ENCODE measurements at places on chromosomes 5 and 9. TPM values are rescaled to one million over a fixed set of nuclear protein-coding genes. Genes with fewer than 3 reads are reported as not detected.

The RAD23B gene
- 104 TPM for total RNA-seq

The CCL19 gene
- not detected for total RNA-seq

The SIT1 gene
- total RNA-seq, result 220 TPM

The C5orf34 gene
- total RNA-seq, result 10.3 TPM

The TMOD1 gene
- total RNA-seq, result 0.16 TPM

The MUSK gene
- total RNA-seq, result not detected

The ECSCR gene
- total RNA-seq, result not detected

The ENTPD2 gene
- 0.34 TPM for total RNA-seq

The RECK gene
- 7.3 TPM for total RNA-seq

The KIAA0825 gene
- 1.1 TPM for total RNA-seq

The TLX3 gene
- not detected for total RNA-seq

The CARD9 gene
- 1.4 TPM for total RNA-seq

The TMEM38B gene
- 6.4 TPM for total RNA-seq

The OR1J2 gene
- not detected for total RNA-seq

The PCSK5 gene
- 3.7 TPM for total RNA-seq

The BAAT gene
- total RNA-seq, result not detected

The OGN gene
- total RNA-seq, result not detected

The SYK gene
- total RNA-seq, result 0.13 TPM

The CER1 gene
- not detected for total RNA-seq

The SPINK13 gene
- not detected for total RNA-seq

The PCDHGB4 gene
- total RNA-seq, result not detected

The DIAPH1 gene
- total RNA-seq, result 286 TPM

The PCDHB7 gene
- not detected for total RNA-seq

The PCDHGA9 gene
- total RNA-seq, result not detected

The SPACA9 gene
- 7.7 TPM for total RNA-seq

The NR3C1 gene
- 55.5 TPM for total RNA-seq

The STOML2 gene
- total RNA-seq, result 130 TPM

The NIM1K gene
- total RNA-seq, result 0.61 TPM

The STPG3 gene
- not detected for total RNA-seq

The RPP25L gene
- total RNA-seq, result 26.4 TPM

The PDLIM7 gene
- 67.3 TPM for total RNA-seq

The IL13 gene
- total RNA-seq, result 1.4 TPM

The BNC2 gene
- total RNA-seq, result not detected

The PAEP gene
- total RNA-seq, result not detected

The DNAH5 gene
- total RNA-seq, result not detected

The FAT2 gene
- total RNA-seq, result not detected

The ARSB gene
- 10.3 TPM for total RNA-seq

The GNA14 gene
- not detected for total RNA-seq

The NEUROG1 gene
- total RNA-seq, result not detected

The LCN15 gene
- not detected for total RNA-seq

The AKNA gene
- total RNA-seq, result 430 TPM

The IFNK gene
- not detected for total RNA-seq

The PANK3 gene
- 57.4 TPM for total RNA-seq

The RNF183 gene
- total RNA-seq, result not detected

The TMC1 gene
- total RNA-seq, result not detected

The NSD1 gene
- 98.4 TPM for total RNA-seq

The SPATA31C1 gene
- total RNA-seq, result not detected

The LCN1 gene
- not detected for total RNA-seq

The PCDHGA12 gene
- total RNA-seq, result not detected

The ARHGEF37 gene
- 1.4 TPM for total RNA-seq
